ENCODE measurements at places on chromosomes 7 and 10.
A peak's percentile ranks its signal among the peaks of the same experiment; 100 is the strongest.

DNA sequence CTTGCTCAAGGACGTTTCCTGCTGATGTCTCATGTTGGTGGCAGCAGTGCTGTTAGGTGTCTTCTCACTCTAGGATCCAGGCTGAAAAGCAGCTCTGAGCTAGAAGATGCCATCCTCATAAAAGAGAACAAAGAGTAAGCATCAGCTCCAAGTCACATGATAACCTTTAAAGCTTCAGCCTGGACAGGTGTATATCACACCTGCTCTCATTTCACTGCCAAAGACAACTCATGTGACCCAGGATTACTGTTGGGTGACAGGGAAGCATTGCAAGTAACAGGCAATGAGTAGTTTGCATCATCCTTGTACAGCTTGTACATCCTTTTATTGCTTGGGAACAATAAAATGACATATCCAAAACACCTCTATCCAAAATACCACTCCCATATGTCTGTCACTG, 423.4 kb upstream of the DPP6 start:
- no peak for DNase-seq

GRCh38 chr7:13352677-13353076, 636.8 kb downstream of the ETV1 start:
- no peak for DNase-seq

GRCh38 chr7:36487756-36488336, 98.2 kb downstream of the ANLN start:
- DNase-seq, result no peak

DNA sequence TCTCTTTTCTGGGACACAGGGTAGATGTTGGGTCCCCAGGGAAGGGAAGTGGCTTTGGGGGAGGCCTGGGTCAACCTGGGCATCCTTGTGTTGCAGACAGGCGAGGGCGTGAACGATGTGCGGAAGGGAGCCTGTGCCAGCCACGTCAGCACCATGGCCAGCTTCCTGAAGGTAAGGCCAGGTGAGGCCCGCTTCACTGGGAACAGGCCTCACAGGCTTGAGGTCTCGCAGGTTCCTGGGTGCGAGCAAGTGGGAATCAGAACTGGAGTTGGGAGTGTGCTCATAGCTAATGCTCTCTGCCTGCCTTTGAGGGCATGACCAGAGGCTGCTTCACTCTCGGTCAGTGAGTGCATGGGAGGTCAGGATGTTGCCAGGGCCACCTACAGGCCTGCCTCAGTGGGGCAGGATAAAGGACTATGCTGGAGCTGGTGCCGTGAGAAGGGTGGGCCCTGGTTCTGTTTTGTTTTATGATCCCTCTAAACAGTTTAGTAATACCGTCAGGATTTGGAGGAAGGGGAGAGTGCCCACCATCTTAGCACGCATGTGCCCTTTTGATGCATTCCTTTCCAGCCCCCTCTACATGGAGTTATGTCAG, 8.4 kb downstream of the DBNL start:
- no peak for DNase-seq

- no peak for DNase-seq
These were observed 99.6 kb upstream of the DIP2C start for GRCh38 chr10:788796-789748.

- DNase-seq, result no peak
These were observed 30.2 kb downstream of the ALOX5 start for GRCh38 chr10:45404087-45404769.

DNA sequence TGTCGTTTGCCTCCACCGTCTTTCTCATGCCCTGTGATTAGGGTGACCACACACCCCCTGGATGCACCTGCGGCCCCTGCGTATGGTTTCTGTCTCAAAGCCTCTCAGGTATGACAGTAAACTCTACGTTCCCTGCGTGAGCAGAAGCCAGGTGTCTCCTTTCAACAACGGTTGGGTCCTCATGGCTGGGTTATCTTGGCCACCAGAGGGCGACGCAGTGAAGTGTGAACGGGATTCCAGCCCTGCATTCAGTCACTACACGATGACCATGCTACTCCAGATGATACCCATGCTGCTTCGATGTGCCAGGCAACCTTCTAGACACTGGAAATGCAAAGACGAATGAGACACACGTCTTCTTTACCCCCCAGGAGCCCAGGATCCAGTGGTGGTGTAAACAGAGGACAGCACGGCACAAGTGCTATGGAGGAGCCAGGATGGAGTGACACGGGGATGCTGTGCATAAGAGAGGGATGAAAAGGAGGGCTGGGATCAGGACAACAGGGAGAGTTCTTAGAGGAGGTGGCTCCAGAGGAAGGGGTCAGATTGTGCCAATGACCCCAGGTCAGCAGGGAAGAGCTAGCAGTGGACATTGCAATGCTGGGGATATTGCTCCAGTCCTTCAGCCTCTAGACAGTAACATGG, 228.1 kb upstream of the PFKP start:
- no peak for DNase-seq

- DNase-seq, result no peak
These were observed 29.8 kb upstream of the WAC start for GRCh38 chr10:28503114-28503513.

GRCh38 chr7:132742189-132742612, 165.9 kb upstream of the PLXNA4 start:
- no peak for DNase-seq

- no peak for DNase-seq
These were observed 1.6 kb upstream of the KNDC1 start for GRCh38 chr10:133158437-133158755.

DNA sequence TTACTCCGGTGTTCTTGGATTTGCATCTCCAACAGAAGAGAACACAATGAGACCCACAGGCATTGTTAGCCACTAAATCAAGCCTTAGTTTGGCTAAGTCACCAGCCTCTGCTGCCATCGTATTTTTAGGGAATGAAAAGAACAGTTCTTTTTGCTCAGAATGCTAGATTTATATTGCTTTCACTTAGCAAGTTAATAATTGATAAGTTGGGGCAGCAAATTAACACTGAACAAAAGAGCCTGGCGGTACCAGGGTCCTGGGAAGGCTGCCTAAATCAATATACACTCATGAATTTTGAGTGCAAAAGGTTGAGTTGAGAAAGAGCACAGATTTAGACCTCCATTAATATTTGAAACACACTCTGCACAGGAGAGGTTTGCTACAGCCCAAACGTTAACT, 767.7 kb downstream of the TYW1 start:
- no peak for DNase-seq

GRCh38 chr10:17005621-17006566, 123.7 kb downstream of the CUBN start:
- DNase-seq, result no peak

DNA sequence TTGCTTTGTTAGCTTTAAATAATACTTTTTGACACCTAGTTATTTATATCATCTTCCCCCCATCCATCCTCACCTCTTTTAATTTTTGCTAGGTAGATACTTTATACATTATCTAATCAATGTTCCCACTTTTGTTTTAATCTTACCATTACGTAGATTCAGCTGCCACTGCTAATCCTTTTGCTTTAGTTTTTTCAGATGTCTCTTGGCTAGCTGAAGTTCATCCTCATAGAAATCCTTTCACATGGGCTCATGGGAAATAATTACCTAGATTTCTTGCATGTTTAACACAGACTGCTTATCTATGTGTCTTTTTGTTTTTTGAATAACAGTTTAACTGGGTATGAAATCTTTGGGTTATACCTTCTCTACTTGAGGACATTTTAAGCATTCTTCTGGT, 60.1 kb downstream of the ZNRF2 start:
- no peak for DNase-seq

DNA sequence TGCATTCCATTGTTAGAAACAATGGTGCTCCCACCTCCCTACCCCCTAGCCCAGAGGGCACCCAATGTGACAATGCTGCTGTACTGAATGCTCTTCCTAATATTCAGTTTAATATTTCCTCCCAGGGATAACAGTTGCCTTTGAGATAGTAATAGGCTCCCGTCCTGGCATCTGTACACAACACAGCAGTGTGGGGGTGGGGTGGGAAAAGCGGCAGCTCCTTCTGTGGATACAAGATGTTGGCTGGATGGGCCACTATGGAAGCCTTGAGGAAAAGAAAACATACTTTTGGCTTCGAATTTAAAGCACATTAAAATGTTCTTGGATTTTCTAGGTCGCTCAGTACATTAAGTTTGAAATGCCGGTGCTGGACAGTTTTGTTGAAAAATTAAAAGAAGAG, 9.2 kb upstream of the ZNF22 start:
- no peak for DNase-seq

- DNase-seq, result no peak
These were observed 230.9 kb upstream of the AGK start for GRCh38 chr7:141320287-141320686.

DNA sequence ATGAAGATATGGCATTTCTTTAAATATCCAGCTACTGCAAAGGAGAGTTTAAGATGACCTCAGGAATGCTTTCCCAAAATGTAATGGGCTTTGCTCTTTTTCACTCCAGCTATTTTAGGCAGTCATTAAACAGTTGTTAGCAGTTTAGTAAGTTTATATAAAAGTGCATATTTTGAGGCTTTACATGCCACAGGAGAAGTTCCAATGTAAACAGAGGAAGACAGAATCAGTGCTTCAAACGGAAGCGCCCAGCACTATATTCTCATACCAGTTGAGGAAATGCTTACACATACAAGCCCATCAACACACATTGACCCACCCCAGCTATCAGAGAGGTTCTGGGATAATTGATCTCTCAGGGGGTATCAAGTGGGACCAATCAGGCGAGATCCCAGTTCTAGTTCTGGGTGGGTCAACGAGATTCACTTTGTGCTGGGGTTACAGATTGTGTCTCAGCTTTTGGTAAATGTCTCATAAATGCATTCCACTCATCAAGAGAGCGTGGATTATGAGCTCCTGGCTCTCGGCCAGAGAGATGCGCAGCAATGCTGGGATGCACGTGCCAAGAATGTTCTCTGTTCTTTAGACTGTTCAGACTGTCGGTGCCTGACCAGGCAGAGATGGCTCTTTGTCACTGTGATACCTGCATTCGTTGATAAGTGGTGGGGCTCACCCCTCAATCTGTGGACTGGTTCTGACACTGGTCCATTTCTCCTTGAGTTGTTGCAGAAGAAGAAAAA, 55.0 kb downstream of the CACNB2 start:
- no peak for DNase-seq

DNA sequence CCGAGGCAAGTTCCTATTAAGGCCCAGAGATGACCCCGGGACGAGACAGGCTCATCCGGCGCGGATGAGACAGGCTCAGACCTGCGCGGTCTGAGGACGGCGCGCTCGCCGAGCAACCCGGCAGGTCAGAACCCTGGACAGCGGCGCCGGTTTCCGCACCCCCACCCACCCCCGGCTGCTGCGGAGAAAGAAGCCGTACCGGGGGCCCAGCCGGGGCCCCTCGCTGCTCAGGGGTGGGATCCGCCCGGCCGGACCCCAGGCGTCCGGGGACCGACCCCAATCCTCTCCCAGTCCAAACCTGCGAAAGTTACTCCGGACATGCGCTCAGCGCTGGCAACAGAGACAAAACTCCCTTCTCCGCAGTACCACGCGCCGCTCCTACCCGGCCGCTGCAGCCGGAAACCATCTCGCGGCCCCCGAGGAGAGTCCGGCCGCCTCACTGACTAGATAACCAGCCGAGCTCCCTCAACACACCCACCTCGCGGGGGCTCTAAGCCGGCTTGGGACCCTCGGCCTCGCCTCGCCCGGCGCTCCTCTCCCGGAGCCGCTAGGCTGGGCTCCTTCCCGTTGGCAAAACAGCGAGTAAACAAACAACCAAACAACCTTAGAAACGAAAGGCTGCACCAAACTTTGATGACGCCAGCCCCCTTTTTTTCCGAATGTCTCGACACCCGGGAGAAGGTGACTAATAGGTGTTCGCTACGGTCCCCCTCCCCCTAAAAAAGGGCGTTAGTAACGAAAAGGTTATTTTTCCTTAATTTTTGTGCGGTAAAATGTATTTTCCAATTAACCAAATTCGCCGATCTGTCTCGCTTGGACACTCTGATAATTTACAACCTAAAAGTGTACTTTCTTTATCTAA, 2.3 kb upstream of the DRGX start:
- DNase-seq, result peak; percentile 23

- DNase-seq, result no peak
These were observed 137.7 kb downstream of the PRPF18 start for GRCh38 chr10:13724484-13724883.

DNA sequence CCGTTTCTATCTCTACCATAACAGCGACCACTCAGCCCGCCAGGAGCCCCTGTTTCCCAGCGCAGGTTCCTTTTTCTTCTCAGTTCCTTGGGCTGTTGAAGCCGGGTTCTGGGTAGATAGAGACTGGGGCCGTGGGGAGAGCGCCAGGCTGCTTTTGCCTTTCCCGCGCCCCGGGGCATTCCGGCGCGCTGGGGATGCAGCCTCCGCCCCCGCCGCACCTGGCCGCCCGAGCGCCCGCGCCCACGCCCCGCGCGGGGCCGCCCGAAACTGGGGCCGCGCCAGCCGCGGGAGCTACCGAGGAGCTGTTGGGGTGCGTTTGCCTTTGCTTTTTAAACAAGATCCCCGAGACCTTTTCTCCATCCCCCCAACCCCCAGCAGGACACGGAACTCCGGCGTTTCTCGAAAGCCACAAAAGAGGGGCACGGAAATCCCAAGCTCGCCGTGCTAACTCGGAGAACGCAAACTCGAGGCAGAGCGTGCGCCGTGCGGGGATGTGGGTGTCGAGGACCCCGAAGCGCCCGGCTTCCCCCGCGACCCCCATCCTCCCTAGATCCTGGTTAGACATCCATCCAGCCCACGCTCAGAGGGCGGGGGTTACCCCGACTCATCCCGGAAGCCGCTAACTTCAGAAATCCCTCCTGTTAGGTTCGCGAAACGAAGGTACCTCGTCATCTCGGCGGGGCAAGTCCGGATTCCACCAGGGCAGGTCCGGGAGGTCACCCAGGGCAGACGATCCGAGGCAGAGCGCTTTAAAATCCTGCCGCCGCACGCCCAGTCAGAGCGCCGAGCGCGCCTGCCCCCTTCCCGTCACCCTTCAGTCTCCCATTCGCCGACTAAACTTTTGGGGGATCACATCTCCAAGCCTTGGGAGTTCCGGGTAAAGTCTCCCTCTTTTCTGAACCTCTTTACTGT, 1.0 kb downstream of the GRM8 start:
- no peak for DNase-seq

GRCh38 chr7:151088856-151089699, 2.8 kb downstream of the AGAP3 start:
- no peak for DNase-seq

- DNase-seq, result no peak
These were observed 10.7 kb upstream of the DPYSL4 start for GRCh38 chr10:132175907-132176581.

DNA sequence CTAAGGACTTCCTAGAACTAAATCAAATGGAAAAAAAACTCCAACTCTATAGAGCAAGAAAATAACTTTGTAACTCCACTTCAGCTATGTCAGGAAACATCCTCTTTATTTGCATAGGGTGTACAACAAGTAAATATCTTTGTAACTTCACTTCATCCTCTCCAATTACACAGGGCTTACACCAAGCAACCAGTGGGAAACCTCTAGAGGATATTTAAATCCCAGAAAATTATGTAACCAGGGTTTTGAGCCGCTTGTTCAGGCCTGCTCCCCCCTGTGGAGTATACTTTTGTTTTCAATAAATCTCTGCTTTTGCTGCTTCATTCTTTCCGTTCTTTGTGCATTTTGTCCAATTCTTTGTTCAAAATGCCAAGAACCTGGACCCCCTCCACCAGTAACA, 22.2 kb downstream of the LIPJ start:
- no peak for DNase-seq

Measured in T-helper 2 cell (primary cell).